ENCODE measurements at places on chromosomes 4 and X.

DNA sequence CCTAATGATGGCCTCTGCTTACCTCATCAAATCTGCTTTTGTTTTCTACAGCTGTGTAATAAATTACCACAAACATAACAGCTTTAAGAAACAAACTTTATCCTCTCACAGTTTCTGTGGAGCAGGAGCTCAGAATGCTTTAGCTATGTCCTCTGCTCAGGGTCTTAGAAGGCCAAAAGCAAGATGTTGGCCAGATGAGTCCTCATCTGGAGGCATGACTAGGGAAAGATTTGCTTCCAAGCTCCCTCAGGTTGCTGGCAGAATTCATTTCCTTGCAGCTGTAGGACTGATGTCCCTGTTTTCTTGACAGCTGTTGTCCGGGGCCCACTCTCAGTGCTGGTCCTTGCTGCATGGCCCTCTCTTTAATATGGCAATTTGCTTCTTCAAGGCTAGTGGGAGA, 116.7 kb upstream of the PDE5A start:
- DNase-seq: no peak

GRCh38 chr4:91330555-91331137, 973.1 kb upstream of the GRID2 start:
- DNase-seq: no peak

DNA sequence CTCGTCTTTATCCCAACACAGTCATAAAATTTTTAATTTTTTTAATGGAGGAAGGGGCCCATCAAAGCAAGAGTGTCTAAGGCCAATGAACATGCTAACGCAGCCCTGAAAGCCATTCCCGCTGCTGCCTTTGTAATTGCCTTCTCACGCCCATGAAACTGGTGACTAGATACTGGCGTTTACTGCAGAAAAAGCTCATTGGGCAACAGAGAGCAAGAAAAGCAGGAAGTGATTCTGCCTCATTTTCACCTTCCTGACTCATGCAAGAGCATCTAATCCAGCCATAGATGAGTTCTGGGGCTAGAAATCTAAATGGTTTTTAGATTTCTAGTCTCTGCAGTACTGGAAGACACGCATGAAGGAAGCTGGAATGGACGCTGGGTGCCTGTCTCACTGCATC, 72.5 kb downstream of the ANXA3 start:
- DNase-seq: no peak

DNA sequence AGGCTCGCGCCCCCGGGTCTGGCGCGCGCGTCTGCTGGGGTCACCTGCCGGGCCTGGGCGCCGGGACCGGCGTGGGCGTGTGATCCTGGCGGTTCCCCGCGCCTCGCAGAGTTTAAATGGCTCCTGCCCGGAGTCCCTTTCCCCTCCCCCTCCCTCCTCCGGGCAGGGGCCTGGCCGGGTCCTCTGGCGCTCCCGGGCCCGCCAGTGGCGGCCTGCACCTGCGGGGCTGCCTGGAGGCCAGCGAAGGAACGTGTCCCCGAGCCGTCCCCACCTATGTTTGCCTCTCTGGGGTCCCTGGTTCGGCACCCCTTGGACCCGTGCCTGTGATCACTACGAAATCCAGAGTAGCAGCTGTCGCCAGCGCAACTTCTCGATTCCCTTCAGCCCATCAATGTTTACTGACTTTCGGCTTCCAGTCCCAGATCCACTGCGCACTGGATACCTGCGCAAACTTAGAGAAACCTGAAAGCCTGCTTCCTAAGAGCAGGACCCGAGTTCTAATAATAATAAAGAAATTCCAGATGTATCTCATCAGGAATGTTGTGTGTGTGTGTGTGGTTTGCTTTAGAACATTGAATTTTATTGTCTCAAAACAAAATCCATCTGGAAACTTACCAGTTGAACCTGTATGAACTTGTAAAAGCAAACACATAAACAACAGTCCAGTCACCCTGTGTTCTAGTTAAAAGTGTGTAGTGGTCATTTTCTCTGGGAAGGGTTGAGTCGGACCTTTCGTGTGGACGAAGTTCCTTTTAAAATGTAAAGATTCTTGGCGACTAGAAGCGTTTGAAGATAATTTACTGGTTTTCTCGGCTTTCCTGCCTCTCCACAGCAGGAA, 788 bp downstream of the SHROOM2 start:
- DNase-seq: no peak

GRCh38 chr4:168856312-168856711, 153.7 kb downstream of the CBR4 start:
- DNase-seq: no peak

DNA sequence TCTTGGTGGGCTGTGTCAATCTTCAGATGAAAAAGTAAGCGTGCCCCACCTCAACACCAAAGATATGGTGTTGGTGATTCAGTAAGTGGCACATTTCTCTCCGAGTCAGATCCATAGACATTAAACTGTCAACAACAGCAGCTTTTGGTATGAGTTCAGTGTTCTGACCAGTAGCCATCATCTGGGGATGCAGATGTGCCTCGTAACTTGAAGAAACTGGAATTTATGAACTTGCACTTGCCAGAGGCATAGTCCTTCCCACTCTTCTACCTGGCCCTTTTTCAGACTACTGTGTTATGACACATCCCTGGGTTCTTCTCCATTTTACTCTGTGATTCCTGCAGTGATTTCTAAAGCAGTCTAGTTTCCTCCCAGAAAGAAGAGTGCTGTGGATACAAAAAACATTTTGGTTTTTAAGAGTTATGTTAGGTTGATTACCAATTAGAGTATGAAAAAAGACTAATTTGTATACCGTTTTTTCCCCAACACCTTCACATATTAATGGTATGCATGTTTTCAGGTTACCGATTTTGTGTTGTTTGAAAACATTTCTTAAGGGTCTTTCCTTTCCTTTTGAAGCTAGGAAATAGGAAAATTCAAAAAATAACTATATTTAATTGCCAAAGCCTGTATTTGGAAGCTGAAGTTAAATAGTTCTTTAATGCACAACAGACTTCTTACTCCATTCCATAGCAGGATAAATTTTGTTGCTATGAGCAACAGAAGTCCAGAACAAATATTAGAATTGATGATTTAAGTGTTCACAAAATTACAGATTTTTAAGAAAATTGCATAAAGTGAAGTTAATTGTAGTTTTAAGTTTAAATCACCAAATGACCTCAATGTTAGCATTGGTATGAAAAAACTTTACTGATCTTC, 39.3 kb downstream of the NUDT6 start:
- no peak for DNase-seq

Measured in hepatic stellate cell (primary cell).